ENCODE measurements at places on chromosomes 2 and 18.
A peak's percentile ranks its signal among the peaks of the same experiment; 100 is the strongest.

DNA sequence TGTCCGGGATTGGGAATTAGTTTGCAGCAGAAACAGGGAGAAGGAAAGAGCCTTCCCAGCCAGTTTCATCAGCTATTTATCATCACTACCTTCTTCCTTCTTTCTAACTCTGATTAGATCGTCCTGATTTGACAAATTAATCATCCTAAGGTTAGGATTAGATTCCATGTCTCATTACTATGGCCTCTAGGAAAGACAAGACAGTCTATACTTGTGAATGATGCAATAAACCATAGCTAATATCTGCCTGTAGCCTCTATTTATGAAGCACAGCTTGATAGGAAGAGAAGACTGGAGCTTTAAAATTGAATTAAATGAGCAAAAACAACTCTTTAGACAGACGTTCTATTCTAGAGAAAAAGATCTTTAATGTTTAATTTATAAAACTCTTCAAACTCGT, 25.2 kb upstream of the FRZB start:
- peak; percentile 24 for DNase-seq

DNA sequence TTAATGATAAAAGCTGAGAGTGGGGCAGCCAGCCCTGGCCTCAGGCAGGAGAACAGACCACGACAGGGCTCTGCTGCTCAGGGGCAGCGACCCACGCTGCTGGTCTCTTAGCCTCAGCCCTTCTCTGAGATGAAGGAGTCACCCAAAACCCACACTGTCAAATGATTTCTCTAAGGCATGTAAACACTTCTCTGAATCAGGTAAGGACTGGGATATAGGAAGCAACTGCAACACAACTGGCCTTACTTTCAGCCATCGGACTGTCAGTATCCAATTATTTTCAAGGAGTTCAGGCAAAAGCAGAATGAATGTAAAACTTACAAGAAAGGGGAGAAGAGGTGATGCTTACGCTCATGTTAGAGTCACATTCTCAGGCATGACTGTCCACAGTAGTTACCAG, 21.8 kb downstream of the ERFE start:
- DNase-seq: no peak

GRCh38 chr2:225317186-225317585, 82.3 kb upstream of the NYAP2 start:
- peak; percentile 23 for DNase-seq

DNA sequence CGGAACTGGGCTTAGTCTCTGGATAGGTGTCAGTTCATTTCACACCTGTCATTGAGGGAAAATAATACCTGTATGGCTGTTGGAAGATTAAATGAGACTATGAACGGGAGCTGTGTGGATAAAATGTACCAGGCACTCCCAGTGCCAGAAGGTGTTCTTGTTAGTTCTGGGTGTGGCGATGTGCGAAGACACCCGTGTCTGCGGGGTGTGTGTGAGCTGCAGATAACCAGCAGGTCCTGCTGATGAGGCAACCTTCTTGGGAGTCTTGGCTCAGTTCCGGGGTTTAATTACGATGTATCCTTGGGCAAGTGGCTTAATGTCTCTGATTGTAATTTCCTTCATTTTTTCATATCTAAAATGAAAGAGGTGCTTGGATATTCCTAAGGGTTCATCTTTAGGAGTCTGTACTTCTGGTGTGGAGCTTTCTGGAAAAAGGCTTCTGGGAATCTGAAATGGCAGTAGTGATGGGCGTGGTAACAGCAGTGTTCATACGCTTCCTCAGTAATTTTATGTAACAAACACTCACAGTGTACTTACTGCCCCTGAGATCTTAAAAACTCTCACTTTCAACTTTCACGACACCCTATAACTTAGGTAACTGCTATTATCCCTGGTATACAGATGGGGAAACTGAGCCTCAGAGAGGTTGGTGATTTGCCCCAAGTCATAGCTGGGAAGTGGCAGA, 35.0 kb downstream of the NEDD4L start:
- no peak for DNase-seq

DNA sequence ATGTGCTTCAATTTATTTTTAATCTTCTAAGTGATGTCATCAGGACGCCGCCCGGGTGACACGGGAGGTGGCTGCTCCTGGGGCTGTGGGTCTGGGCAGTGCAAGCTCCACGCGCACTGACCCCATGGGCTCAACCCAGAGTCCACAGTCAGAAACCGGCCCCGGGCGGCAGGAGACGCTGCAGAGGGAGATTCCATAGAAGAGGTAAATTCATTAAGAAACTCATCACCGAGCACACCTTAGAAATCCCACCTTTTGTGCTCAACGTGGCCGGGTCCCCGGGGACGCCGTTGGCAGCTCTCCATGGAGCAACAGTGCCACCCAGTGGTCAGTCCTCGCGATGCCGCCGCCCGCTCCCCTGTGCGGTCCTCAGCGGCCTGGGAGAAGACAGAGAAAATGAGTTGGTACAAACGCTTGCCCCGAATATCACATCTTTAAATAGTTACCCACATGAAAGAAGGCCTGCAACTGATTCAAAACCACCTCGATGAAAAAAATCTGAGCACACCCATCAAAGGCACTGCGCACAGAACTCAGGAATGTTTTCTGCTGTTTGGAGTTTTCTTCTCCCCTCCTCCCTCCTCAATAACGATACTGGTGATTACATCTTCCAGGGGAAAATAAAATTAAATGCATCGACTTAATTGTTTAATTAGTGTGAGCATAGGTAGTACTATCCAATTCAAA, 92.6 kb downstream of the CMPK2 start:
- peak; percentile 8 for DNase-seq

DNA sequence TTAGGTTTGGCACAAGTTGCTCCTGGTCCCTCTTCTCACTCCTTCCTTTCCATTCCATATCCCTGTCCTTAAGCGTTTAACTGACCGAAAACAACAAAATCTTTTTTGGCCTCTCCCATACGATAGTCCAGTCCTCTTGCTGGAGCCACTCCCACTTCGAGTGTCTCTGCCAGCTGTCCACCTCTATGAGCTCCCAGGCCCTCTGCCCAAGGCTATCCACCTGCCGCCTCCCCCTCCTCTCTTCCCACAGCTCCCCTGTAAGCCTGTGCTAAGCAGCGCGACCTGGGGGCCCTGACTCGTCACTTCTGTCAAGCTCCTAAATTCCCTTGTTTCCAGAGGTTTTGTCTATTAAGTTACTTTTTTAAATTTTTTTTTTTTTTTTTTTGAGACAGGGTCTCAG, 47.0 kb upstream of the FOSL2 start:
- peak; percentile 68 for DNase-seq

DNA sequence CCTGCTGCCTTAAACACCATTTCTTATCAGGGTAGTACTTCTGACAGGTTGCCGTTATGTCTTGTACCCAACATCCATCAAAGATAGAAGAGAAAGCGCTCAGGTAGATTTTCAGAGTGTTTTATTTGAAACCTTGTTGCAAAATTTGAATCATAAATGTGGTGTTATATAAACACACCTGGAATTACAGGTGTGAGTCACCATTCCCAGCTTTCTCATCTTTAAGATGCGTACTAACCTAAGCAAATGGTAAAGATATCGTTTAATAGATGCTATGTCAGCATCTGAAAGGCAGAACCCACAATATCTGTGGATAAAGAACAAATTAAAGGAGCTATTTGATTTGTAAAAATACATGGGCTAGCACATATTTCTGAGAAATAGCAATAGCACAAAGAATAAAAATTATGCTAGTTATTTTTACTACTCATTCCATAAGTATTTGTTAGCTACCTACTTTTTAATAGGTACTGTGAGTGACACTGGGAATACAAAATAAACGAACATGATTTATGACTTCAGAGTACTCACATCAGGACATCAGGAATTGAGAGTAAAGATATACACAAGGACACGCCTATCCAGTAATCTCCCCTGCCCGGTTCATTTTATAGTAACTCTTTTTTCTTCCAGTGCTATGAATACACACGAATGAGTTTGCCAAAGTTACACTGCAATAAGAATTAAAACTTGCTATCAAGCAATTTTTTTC, 193.8 kb downstream of the RBM43 start:
- no peak for DNase-seq

GRCh38 chr2:119947535-119947934, 65.3 kb upstream of the EPB41L5 start:
- DNase-seq: no peak

- DNase-seq: peak; percentile 4
These were observed 38.7 kb upstream of the UXS1 start for GRCh38 chr2:106232638-106233349.

- DNase-seq: no peak
These were observed 45.0 kb upstream of the EML4 start for GRCh38 chr2:42124011-42124785.

DNA sequence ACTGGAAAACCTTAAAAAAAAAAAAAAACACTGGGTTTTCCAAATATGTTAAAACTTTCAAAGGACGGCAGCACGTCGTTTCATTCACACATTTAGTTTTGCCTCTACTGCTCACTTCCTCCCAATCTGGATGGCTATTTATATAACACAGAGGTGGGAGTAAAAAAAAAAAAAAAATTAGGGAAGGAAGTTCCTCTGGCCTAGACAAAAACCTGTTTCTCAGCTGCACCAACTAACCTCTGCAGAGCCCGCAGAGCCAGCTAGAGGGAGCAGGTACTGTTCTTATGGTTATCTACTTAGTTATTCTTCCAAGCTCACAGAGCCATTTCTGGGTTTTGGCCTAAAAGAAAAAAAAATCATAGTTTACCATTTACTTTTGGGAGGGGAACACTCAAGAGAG, 28.1 kb downstream of the SLC1A4 start:
- no peak for DNase-seq

- DNase-seq: no peak
These were observed 216.9 kb downstream of the SH3RF3 start for GRCh38 chr2:109345653-109346480.

DNA sequence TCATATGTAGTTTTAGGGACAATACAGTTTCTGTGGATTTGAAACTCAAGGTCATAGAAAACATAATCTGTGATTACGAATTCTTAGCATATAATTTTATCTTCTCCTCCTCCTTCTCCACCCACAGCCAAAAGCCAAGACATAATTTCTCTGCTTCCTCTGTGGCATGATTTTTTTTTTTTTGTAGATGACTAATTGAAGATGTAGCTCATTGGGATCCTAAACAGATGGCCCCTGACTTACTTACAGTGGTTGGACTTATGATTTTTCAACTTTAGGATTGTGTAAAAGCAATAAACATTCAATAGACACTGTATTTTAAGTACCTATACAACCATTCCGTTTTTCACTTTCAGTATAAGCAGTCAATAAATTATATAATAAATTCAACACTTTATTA, 42.3 kb downstream of the FSIP2 start:
- no peak for DNase-seq

DNA sequence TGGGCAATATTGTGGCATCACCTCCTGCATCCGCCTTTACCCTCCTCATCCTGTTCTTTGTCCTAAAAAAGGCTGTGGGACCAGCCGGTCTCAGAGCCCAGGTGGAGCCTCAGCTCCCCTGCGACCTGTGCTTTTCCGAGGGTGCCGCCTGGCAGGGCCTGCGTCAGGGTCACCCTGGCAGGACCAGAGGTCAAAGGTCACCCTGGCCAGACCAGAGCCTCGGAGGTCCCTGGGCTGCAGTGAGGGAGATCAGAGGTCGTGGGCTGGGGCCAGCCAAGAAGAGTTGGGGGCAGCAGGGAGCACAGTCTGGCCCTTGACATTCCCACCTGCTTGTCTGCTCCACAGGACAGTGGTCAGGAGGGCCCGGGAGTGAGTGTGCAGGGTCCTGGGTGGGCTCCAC, 31.5 kb downstream of the RBFA start:
- no peak for DNase-seq

- DNase-seq: no peak
These were observed 273.0 kb downstream of the CCDC85A start for GRCh38 chr2:56456791-56457190.

- DNase-seq: peak; percentile 51
These were observed 18.6 kb downstream of the DDX18 start for GRCh38 chr2:117832905-117833613.

GRCh38 chr2:11286323-11286722, 58.1 kb downstream of the ROCK2 start:
- DNase-seq: peak; percentile 17

DNA sequence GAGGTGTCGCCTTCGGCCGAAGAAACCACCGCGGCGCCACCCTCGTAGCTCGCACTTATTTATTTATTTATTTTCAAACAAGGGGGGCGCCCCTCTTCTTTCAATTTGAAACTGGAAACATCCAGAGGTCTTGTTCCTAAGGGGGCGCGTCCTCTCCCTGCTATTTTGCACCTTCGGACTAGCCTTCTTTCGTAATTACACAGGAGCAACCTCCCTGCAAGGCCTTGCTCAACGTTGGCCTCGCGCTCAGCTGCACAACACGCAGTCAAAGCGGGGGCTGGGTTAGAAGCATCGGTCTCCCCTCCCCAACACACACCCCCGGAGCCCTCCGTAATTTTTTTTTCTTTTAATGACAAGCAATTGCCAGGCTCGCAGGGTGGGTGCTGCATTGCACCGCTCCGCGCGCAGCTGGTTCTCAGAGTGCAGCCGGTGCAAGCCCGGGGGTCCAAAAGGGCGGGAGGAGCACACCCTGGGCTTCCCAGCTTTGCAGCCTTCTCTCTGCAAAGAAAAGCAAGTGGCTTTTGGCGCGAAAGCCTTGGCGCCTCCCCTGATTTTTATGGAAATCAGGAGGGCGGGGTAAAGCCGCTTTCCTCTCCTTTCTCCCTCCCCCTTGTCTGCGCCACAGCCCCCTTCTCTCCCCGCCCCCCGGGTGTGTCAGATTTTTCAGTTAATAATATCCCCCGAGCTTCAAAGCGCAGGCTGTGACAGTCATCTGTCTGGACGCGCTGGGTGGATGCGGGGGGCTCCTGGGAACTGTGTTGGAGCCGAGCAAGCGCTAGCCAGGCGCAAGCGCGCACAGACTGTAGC, at the start of gene MYCN:
MYCN (plus strand) TSS at position 697 of the 807 bp plus-strand sequence. CDS start 1,515 bp downstream, outside the sequence.
- DNase-seq: peak; percentile 58

DNA sequence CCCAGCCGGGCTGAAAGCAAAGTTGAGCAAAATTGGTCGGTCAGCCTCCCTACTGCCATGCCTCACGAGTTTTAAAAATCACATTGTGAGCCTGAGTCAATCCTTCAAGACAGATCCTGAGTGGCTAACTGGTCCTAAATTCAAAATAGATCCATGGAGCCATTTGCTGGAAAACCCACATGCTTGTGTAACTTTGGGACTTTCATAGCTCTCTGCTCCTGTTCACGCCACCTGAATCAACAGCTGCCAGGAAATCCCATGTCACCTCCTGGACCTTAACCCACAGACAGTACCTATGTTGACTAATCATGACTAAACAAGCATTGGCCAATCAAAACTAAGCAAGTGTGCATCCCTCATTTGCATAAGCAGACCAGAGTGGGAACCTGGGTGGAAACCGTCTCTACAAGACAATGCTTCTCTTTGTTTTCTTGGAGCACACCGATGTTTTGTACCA, 42.8 kb upstream of the LDLRAD4 start:
- DNase-seq: no peak

- DNase-seq: no peak
These were observed 87.6 kb downstream of the MRPS9 start for GRCh38 chr2:105125428-105125827.

DNA sequence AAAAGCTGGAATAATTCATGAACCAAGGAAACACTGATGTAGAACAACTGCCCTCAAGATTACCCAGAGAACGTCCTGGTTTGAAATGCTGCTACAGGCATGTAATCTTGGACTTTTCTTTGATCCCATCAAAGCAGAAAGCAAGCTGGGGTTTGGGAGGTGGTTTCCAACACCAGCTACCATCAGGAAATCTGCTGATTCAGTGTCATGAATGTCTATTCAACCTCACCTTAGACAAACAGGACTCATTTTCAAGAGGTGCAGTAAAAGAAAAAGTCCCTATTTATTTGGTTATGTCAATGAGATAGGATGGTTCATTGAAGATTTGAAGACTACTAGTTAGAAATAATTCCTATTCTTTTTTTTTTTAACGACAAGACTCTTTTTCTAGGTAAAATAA, 72.7 kb downstream of the NEB start:
- DNase-seq: no peak

All from myocyte (in vitro differentiated cells).